NCI-H524 treated with DMSO at 0.1 percent for 48 hours (cell line): ENCODE measurements at places on chromosomes 1 and 21.

- no peak for DNase-seq
These were observed 23.7 kb upstream of the ACTL8 start for GRCh38 chr1:17731460-17731859.

GRCh38 chr1:201542309-201543035 is 3.5 kb downstream of the NAV1 start:
- DNase-seq: no peak

- DNase-seq: no peak
These were observed 7.5 kb upstream of the SDE2 start for GRCh38 chr1:226006686-226007085.

- no peak for DNase-seq
These were observed 15.0 kb downstream of the ALPL start for GRCh38 chr1:21524220-21524619.

GRCh38 chr1:186802388-186802787 is 26.4 kb upstream of the PLA2G4A start:
- DNase-seq: no peak

- DNase-seq: no peak
These were observed 20.9 kb upstream of the GPR153 start for GRCh38 chr1:6281511-6282402.

DNA sequence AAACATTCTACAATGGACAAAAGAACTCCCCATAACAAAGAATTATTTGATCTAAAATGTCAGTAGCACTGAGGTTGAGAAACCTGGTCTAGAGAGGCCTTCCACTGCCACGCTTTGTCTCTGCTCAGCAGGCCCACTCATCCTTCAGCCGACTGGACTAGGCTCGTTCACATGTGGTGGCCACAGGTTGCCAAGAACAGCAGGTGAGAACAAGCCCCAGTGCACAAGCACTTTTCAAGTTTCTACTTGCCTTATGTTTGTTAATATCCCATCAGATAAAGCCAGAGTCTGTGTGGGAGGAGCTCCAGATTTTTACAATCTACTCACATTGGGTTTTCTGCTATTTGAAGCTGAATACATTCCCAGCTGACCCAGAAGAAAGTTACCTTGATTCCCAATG is 9.1 kb upstream of the EFHD2 start:
- no peak for DNase-seq

GRCh38 chr21:42439284-42440186 is 35.8 kb downstream of the UBASH3A start:
- DNase-seq: no peak

GRCh38 chr1:184647471-184647870 is 107.2 kb downstream of the EDEM3 start:
- no peak for DNase-seq

DNA sequence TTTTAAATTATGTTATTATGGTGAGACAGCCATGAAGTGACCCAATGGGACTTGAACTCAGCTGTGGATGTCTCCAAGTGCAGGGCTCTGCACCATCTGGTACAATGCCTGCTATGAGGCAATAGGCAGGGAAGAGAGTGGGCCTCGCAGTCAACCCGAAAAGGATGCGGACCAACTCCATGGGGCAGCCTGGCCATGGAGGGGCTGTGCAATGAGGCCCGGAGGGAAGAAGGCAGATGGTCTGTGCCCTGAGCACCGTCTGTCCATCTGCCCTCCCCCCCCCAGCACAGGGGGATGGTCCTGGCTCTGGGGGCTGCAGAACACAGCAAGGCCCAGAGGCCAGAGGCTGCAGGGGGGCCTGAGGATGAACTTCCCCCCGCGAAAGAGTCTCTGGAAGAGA is 17.0 kb downstream of the ESPN start:
- no peak for DNase-seq

GRCh38 chr1:198837278-198838021 is 198.6 kb downstream of the PTPRC start:
- no peak for DNase-seq

- DNase-seq: no peak
These were observed 17.0 kb downstream of the NSL1 start for GRCh38 chr1:212774584-212774983.

DNA sequence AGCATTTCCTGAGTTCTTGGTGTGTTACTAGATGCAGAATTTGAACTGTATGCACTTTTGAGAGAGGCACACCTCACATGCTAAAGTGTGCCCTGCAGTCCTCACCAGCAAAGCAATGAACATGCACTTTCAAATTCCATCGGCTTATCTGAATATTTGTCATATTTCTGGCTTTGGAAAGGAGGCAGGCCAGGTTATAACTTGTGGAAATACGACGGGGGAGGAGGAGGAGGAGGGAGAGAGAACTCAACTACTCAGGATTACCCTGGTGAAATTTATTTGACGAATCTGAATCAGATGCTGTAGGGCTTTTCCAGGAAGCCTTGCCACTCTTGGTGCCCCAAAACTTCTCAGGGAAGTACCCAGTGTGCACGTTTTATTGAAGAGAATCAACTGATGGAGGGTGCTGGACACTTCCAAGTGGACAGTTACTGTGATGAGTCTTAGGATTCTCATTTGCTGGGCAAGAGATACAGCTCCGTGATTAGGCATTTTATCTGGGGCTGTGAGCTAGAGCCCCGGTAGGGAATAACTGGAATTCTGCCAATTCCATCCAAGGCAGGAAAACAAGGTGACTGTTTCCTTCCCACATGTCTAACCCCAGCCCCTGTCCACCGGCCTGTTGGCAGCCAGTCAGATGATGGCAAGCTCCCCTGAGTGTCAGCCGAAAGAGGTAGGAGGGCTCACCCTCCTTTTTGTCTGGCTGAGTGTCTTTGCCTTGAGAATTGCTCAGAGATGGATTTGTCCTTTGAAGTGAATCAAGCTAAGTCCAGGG is 3.8 kb downstream of the PDPN start:
- DNase-seq: no peak

GRCh38 chr1:65377496-65378246 is 42.8 kb upstream of the LEPR start:
- DNase-seq: no peak

GRCh38 chr1:38827318-38827717 is 32.3 kb downstream of the RRAGC start:
- DNase-seq: no peak
